T-helper 22 cell (primary cell): ENCODE measurements at places on chromosomes 2 and 18.

- DNase-seq = no peak
Observed at GRCh38 chr2:151315381-151315903, 26.0 kb upstream of the NMI start.

DNA sequence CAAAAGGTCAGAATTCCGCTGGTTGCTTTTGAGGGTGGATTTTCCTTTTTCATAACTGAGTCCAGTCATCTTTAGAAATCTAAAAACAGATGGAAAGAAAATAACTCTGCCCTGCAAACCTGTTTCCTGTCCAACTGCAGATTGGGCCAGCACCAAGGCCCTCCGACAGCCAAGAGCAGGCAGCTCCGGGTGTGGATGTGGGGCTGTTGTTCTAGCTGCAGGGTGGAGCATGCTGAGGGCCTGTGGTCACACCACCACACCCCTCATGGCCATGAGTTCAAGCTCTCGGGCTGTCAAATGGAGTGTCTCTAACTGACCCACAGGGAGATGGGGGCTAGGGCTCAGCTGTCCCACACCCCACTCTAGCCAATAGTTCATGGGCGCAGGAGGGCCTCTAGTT, 69.3 kb upstream of the BZW1 start:
- DNase-seq = no peak

- no peak for DNase-seq
Observed at GRCh38 chr2:108594982-108595464, 60.8 kb downstream of the LIMS1 start.

- DNase-seq = no peak
Observed at GRCh38 chr2:61434314-61434713, 36.6 kb downstream of the USP34 start.

DNA sequence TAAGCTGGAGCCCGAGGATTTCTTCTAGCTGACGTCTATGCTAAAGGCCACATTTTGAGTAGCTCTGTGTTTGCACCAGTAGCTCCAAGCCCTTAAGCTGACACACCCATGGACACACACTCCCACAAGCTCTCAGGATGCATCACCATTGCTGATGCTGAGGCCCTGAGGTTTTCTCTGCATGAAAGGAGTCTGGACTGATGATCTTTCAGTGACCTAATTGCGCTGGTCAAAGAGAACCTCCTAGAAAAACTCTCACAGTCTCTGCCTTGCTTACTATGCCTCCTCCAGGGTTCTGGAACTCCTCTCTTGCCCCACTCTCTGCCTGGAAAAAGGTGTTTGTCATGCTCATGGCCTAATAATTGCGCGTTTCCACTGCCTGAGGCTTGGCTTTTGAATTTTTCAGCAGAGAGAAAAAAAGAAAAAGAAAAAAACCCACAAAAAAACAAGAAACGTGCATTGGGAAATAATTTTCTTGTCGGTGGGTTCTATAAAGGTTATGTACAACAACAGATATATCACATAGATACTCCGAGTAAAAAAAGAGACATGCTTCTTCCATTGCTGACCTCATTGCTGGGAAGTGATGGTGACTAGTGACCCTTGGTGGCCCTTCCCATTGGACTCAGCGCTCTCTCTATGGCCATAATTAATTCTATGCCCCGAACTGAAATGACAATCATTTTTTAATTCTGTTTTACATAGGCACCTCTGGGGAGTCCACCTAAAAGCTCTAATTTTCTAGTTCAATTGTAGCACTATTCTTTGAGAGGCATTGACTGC, 297.0 kb downstream of the TDRD15 start:
- no peak for DNase-seq

DNA sequence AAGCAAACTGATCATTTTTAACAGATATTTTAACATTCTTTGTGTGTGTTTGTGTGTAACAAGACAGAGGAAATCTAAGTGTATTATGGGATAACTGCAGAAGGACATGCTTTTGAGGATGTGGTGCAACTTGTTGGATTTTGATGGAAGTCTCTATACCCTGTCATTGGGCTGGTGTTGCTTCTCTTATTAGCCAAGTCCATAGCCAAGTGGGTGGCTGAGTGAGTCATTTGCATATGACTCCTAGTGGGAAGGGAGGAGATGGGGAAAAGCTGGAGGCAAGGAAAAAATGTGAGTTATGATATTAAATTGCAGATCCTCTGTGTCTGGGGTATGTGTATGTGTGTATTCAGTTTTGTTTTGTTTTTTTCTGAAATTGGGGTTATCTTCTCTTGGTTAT, 879.9 kb downstream of the DCC start:
- DNase-seq = no peak

DNA sequence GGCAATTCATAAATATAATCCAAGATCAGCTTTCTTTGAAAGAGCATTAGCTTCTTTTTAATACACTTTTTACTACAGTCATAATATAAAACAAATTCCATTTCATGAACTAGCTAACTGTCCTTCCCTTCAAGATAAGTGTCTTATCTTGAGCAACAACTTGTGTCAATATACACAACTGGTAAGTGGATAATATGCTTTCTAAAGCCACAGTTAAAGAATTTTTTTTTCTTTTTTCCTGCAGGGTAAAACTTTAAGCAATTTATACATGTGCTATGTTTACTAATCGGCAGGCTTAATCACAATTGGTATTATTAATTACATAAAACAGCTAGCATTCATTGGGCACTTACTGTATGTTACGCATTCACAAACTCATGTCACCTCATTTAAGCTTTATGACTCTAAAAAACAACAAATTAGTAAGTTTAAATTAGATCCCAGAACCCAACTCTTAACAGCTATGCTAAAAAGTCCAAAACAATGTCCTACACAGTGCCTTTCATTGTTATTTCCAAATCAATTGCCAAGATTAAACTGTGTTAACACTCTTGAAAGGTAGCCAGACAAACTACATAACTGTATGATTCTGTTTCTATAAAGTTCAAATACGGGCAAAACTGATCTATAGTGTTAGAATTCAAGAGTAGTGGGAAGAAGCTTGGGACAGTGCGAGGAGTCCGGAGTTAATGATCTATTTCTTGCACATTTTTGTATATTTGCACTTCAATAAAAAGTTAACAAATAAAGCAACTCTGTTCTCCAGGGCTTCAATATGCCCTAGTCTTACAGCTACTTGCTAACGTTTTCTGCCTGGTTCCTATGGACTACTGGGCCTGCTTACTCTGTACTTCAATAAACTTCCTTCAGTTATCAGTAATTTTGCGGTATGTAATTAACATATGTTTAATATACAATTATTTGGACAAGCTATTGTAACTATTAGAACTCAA, 6.0 kb downstream of the TXNL1 start:
- DNase-seq = no peak

- DNase-seq = no peak
Observed at GRCh38 chr2:27000228-27000627, 29.8 kb downstream of the MAPRE3 start.

GRCh38 chr2:228556717-228557116, 375.2 kb upstream of the SPHKAP start:
- no peak for DNase-seq

GRCh38 chr2:238869293-238870124, 21.6 kb downstream of the TWIST2 start:
- no peak for DNase-seq

GRCh38 chr2:42801381-42801780, 9.0 kb upstream of the HAAO start:
- no peak for DNase-seq

DNA sequence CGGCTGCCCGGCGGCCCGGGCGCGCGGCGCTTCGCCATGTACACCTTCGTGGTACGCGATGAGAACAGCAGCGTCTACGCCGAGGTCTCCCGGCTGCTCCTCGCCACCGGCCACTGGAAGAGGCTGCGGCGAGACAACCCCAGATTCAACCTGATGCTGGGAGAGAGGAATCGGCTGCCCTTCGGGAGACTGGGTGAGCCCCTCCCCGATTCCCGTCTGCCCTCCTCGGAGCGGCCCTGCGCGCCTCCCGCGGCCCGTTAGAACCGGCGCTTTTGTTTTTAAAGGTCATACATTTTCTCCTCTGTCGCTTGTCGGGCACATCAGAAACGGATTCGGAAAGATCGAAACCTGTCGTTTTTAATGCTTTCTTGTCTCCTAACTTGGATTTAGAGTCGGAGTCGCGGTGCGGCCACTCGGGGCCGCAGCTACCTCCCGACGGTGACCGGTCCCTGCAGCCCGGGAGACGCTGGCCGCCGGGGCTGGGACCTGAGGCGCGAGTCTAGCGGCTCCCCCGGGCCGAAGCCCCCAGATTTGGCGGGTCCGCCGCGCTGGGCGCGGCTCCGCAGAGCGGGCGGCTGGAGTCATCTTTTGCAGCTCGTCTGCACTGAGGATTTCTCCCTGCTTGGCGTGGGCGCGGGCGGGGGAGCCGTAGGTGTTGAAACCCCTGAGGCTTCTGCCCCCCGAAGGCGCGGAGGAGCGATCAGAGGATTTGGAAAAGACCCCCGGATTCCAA, 519 bp downstream of the TTL start:
- DNase-seq = no peak

- DNase-seq = no peak
Observed at GRCh38 chr2:203909261-203909967, 27.1 kb upstream of the ICOS start.

GRCh38 chr2:179936654-179937053, 70.4 kb downstream of the CWC22 start:
- no peak for DNase-seq

DNA sequence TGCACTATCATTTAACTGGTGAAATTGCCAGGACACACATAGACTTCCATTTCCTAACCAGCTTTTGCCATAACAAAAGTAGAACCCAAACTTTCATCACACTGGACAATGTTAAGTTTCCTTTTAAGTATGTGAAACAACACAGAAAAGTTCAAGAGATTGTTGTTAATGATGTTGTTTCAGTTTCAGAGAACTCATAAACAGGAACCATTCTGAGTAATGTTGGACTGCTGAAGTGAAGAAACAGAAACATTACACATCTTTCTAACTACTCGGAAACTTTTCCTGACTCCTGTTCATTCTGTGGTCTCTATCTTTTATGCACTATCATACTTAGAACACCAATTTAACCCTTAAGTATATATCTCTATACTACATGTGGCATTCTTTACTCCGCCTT, 179.2 kb downstream of the RIT2 start:
- DNase-seq = no peak

GRCh38 chr2:25232248-25232825, 64.0 kb upstream of the POMC start:
- no peak for DNase-seq

DNA sequence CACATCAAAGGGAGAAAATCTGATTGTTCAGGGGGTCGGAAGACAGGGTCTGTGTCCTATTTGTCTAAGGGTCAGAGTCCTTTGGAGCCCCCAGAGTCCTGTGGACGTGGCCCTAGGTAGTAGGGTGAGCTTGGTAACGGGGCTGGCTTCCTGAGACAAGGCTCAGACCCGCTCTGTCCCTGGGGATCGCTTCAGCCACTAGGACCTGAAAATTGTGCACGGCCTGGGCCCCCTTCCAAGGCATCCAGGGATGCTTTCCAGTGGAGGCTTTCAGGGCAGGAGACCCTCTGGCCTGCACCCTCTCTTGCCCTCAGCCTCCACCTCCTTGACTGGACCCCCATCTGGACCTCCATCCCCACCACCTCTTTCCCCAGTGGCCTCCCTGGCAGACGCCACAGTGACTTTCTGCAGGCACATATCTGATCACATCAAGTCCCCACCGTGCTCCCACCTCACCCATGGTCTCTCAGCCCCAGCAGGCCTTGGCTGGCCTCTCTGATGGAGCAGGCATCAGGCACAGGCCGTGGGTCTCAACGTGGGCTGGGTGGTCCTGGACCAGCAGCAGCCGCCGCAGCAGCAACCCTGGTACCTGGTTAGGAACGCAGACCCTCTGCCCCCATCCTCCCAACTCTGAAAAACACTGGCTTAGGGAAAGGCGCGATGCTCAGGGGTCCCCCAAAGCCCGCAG, 3.8 kb downstream of the PROC start:
- DNase-seq = no peak

GRCh38 chr2:71261534-71261933, 34.6 kb upstream of the PAIP2B start:
- no peak for DNase-seq

DNA sequence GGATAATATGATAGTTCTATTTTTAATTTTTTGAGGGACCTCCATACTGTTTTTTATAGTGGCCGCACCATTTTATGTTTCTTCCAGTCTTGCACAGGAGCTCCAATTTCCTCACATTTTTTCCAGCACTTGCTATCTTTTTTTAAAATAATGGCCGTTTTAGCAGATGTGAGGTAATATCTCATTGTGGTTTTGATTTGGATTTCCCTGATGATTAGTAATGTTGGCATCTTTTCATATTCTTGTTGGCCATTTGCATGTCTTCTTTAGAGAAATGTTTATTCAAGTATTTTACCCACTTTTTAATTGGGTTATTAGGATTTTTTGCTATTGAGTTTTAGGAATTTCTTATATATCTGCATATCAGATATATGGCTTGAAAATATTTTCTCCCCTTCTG, 29.9 kb upstream of the NAPG start:
- DNase-seq = no peak

DNA sequence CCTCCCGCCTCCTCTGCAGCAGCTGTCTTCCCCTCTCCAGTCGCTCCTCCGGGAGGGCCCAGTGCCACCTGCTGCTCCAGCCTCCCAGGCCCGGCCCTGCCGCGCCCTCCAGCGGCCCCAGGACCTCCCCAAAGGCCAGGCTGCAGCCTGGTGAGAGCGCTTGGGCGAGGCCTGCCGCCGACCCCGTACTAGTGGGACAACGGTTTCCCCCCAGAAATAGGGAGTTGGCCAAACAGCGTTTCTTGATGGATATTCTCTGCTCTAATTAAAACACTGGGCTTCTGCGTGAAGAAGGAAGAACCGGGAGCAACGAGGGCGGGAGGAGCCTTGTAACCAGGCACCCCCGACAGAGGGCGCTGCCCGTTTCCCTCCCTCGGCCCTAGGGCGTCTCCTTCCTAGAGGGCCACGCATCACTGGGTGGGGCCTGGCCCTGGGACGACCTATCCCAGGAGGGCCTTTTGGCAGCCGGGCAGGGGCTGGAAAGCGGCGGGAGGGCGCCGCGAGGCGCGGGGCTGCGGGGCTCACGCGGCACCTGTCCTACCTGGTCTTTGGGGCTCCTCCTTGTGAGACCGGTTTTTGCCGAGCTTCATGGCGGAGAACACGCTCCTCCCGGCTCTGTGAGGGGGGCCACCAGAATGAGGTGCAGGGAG, 25.4 kb upstream of the OTOF start:
- peak; percentile 59 for DNase-seq

DNA sequence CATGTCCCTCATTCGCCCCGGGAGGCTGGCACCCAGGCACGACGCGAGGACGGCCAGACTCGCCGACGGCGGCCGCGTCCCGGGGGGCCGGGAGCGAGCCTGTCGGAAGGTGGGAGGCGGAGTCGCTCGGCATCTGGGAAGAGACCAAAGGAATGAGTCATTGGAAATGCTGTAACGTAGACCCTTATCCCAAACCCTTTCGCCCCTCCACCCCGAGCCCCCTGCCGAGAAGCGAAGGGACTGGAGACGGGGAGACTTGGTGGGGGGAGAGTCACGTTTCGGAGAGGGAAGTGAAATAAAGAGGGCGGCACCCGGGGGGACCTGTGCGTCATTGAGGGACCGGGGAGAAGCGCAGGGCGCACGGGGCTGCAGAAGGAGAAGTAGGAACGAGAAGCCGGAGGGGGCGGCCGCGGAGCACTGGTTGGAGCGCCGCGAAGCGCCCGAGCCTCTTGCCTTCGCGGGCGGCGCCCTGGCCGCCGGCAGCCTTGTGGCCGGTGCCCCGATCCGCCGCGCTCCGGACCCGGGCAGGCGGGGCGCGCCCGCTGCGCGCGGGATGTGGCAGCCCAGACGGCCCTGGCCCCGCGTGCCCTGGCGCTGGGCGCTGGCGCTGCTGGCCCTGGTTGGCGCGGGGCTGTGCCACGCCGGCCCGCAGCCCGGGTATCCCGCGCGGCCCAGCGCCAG, at the start of gene EMILIN2:
TSS of gene EMILIN2 (plus strand) at position 371 of the 681 bp plus-strand sequence. CDS start at position 554, 183 bp downstream.
- peak; percentile 23 for DNase-seq

GRCh38 chr2:31328026-31328425, 86.5 kb downstream of the XDH start:
- DNase-seq = no peak
